Activated CD4-positive, alpha-beta T cell treated with anti-CD3 and anti-CD28 coated beads for 36 hours (primary cell): ENCODE measurements at places on chromosomes 16 and 17.

GRCh38 chr17:81471818-81472456 is 40.7 kb downstream of the ACTG1 start:
- H3K27me3 ChIP-seq: no peaks in the 10 kb centered on the region
- H3K36me3 ChIP-seq: no peaks in the 10 kb centered on the region
- no peak overlapping the region for H3K4me3 ChIP-seq

- H3K27ac ChIP-seq: peak overlapping the region; percentile 98
- peaks cover 32% of the 10 kb centered on the region for H3K36me3 ChIP-seq
- peak; percentile 70 for DNase-seq
- peaks cover 27% of the 10 kb centered on the region for H3K4me1 ChIP-seq
These were observed 485 bp downstream of the DNAJA3 start for GRCh38 chr16:4426021-4426684.

- H3K27ac ChIP-seq: no peak overlapping the region
- peak overlapping the region; percentile 84 for H3K4me3 ChIP-seq
- H3K27me3 ChIP-seq: no peaks in the 10 kb centered on the region
- DNase-seq: no peak
- no peaks in the 10 kb centered on the region for H3K36me3 ChIP-seq
These were observed 2.0 kb downstream of the CENPX start for GRCh38 chr17:82020572-82021106.

DNA sequence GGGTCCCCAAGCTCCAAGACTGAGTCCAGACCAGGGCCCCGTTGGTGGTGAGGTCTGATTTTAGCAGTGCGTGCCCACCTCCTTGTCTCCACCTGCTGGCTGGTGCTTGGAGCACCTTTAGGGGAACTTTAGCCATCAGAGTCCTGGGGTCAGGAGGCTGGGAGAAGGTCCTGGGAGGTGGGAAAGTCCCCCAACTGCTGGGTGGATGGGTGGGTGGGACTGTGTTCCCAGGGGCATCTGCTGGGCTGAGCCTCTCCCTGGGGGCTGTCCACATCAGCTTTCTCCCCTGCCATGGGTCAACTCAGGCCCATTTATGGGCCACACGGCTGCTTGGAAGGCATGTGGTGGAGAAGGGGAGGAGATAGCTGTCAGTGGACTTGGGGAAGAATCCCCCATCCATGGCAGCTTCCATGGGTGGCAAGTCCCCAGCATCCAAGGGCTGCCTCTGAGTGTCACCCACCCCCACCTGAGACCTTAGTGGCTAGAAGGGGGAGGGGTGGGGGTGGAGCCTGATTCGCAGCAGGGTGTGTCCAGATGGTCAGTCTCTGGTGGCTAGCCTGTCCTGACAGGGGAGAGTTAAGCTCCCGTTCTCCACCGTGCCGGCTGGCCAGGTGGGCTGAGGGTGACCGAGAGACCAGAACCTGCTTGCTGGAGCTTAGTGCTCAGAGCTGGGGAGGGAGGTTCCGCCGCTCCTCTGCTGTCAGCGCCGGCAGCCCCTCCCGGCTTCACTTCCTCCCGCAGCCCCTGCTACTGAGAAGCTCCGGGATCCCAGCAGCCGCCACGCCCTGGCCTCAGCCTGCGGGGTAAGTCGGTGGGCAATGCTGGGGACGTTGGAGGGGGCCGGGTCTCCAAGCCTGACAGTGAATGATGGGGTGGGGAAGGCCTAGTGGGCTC is at the start of gene TRPV2:
TRPV2 (plus strand) TSS at position 541 of the 894 bp plus-strand sequence. CDS start 2,098 bp downstream, outside the sequence.
- H3K4me1 ChIP-seq: peaks cover 46% of the 10 kb centered on the region
- H3K27ac ChIP-seq: peak within 1 kb of the TSS; percentile 99
- peaks cover 28% of the 10 kb centered on the region for H3K36me3 ChIP-seq

GRCh38 chr17:56665864-56666263 is 72.4 kb downstream of the NOG start:
- no peak overlapping the region for H3K27ac ChIP-seq
- H3K36me3 ChIP-seq: no peaks in the 10 kb centered on the region
- no peak for DNase-seq
- no peaks in the 10 kb centered on the region for H3K4me1 ChIP-seq
- peaks cover 3% of the 10 kb centered on the region for H3K27me3 ChIP-seq

DNA sequence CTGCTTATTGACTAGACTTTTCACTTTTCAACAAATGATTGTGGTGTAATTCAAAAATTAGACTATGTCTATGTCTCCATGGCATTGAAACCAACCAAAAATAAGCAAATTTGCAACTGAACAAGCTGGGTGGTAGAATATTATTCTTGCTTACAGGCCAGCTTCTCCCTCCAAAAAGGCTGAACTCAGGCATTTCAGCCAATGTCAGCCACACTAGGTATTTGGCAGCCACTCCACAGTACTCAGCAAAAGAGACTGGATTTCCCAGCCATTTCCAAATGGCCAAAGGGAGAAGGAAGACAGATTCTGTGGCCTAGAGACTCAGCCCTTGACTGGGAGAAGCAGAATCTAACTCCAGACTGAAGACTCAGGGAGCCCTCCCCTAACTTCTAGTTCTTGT is 121.8 kb upstream of the IRX5 start:
- no peak for DNase-seq
- H3K4me1 ChIP-seq: no peaks in the 10 kb centered on the region
- no peak overlapping the region for H3K27ac ChIP-seq

- DNase-seq: no peak
- H3K36me3 ChIP-seq: no peaks in the 10 kb centered on the region
- no peak overlapping the region for H3K27ac ChIP-seq
- H3K4me3 ChIP-seq: no peak overlapping the region
These were observed 16.5 kb downstream of the XYLT1 start for GRCh38 chr16:17454162-17454730.

GRCh38 chr17:41917679-41918313 is 955 bp downstream of the ACLY start:
- no peaks in the 10 kb centered on the region for H3K27me3 ChIP-seq
- peak overlapping the region; percentile 70 for H3K27ac ChIP-seq
- H3K36me3 ChIP-seq: peaks cover 10% of the 10 kb centered on the region
- H3K4me1 ChIP-seq: peaks cover 38% of the 10 kb centered on the region

DNA sequence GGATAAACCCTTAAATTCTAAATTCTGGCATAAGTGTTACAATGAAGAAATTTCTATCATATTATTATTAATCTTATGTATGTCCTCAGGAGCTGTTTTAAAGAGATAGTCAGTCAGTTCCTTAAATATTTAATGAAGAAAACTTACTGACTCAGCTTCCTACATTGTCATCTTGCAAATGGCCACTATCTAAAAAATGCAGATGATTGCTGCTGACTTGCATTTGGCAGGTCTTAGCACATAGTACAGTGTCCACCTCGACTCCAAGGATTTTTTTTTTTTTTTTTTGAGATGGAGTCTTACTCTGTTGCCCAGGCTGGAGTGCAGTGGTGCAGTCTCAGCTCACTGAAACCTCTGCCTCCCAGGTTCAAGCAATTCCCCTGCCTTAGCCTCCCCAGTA is 55.1 kb upstream of the CORO6 start:
- peaks cover 29% of the 10 kb centered on the region for H3K36me3 ChIP-seq
- no peak overlapping the region for H3K4me3 ChIP-seq
- no peak for DNase-seq
- no peaks in the 10 kb centered on the region for H3K27me3 ChIP-seq

DNA sequence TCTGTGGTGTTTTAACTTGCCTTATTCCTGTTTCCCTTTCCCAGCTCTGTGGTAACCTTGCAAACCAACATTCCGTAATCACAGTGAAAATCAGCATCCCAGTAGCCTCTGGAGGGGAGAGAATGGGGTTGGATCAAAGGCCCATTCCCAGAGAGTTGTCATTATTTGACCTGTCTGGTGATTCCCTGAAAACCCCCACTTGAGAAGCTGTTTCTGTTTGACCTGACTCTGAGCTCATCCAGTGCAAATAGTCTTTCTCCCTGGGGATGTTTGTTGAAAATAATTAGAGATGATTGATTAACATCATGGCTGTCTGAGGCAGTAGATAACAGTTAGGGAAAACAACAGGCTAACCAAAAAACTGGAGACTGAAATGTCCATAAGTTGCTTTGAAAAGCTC is 3.0 kb downstream of the CACNG1 start:
- no peak overlapping the region for H3K27ac ChIP-seq
- H3K4me1 ChIP-seq: no peaks in the 10 kb centered on the region
- H3K36me3 ChIP-seq: peaks cover 9% of the 10 kb centered on the region
- no peak for DNase-seq
- H3K4me3 ChIP-seq: no peak overlapping the region
- H3K27me3 ChIP-seq: no peaks in the 10 kb centered on the region

- H3K27me3 ChIP-seq: no peaks in the 10 kb centered on the region
- peaks cover 51% of the 10 kb centered on the region for H3K36me3 ChIP-seq
- H3K4me3 ChIP-seq: peak overlapping the region; percentile 91
- peak overlapping the region; percentile 97 for H3K27ac ChIP-seq
These were observed 1.6 kb downstream of the KIF22 start for GRCh38 chr16:29791845-29792807.
